ENCODE measurements at places on chromosomes 11 and 22.
A peak's percentile ranks its signal among the peaks of the same experiment; 100 is the strongest.

DNA sequence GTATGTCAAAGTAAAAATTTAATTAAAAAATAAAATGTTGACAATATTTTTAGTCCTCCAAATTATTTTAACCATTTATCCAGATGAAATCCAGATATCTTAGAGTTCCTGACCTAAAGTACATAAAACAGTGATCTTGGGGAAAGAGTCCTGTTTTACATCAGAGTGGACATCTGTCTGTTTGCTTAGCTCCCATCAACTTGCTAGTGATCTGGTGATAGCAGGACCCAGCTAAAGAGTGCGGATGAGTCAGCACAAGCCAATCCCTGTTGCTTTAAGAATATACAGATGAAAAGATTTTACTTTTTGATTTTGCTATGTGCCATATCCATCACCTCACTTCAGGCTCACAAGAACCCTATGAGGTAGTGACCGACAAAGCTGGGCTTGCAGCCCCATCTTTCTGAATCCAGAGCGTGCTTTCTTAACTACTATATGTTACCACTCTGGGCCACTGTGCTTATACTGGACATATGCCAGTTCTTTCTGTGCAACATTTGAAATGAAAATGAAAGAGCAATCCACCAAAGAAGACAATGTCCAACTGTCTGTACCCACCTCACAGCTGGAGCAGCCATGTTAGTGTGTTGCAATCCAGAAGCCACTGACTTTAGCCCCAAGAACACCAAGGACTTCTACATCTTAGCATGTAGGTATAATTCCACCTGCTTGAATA is 167.6 kb upstream of the SESN3 start:
- no peak for DNase-seq

- peak; percentile 24 for DNase-seq
Measured at GRCh38 chr22:17085277-17086181, 729 bp downstream of the IL17RA start.

- DNase-seq = no peak
Measured at GRCh38 chr22:22376352-22376706, 131.7 kb downstream of the VPREB1 start.

DNA sequence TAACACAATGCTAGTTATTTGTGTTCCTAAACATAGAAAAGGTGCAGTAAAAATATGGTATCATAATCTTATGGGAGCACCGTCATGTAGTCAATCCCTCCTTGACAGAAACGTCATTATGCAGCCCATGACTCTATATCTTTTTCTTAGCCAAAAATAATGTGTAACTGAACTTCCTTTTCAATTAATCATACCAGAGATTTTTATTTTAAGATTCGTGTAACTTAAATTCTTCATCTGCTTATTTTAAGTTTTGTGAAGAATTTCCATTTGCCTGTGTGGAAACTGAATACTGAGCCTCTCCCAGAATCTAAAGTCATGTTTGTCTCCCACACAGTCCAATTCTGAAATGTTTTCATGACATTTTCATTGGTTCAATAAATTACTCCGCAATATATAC is 699.1 kb downstream of the KCNA4 start:
- no peak for DNase-seq

GRCh38 chr11:96238563-96239135 is 104.3 kb downstream of the MAML2 start:
- DNase-seq = no peak

GRCh38 chr22:50313600-50313999 is 6.2 kb upstream of the PLXNB2 start:
- no peak for DNase-seq

DNA sequence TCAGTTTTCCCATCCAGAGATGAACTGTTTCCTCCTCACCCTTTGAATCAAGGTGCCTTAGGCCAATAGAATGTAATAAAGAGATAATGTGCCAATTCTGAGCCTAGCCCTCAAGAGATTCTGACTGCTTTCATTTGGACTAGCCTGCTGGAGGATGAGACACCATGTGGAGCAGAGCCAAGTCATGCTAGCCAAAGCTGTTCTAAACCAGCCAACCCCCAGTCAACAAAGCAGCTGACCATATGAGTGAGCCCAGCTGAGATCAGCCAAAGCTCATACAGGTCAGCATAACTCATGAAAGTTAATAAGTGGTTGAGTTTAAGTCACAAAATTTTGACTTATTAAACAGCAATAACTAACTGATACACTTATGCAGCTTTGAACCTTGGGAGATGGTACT is 66.7 kb upstream of the DBX1 start:
- DNase-seq = no peak

- DNase-seq = no peak
Measured at GRCh38 chr22:20542055-20542454, 34.6 kb downstream of the MED15 start.

DNA sequence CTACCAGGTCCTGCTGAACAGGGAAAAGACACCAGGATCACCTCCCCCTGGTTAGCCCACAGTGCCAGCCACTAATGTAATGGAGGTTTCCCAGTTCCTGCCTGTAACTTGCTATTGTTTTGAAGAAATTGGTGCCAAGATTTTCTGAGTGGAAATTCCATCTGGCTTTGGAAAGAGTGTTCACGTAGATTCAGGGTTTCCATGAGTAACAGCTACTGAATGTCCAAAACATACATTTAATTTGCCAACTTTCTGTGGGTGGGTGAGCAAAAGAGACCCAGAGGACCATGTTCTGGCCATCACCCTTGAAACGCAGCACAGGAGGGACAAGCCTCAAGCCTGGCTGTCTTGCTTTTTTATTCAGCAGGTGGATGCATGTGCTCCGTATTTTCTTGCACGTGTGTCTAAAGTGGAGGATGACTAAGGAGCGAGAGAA is 8.8 kb upstream of the DKK3 start:
- no peak for DNase-seq

GRCh38 chr11:4019891-4020290 is 74.7 kb upstream of the RRM1 start:
- DNase-seq = no peak

GRCh38 chr22:43643387-43643786 is 168.7 kb downstream of the EFCAB6 start:
- DNase-seq = no peak

GRCh38 chr11:102807921-102808320 is 10.0 kb upstream of the MMP1 start:
- peak; percentile 75 for DNase-seq

DNA sequence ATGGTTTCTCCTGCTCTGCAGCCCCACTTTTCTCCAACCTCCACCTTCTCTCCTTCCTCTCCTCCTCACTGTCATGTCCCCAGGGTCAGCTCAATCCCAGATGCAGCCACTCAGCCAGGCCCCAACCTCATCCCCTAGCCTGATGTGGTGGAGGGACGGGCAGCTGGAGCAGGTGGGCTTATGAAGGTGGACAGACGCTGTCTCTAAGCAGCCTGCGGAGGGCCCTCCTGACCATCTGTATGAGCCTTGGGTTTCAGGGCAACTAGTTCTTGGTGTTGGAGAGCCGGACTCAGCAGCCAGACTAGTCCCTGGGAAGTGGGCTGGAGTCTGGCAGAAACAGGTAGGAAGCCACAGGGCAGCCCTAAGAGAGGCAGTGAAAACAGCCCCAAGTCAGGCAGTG is 18.1 kb downstream of the CRYBB2 start:
- DNase-seq = no peak

DNA sequence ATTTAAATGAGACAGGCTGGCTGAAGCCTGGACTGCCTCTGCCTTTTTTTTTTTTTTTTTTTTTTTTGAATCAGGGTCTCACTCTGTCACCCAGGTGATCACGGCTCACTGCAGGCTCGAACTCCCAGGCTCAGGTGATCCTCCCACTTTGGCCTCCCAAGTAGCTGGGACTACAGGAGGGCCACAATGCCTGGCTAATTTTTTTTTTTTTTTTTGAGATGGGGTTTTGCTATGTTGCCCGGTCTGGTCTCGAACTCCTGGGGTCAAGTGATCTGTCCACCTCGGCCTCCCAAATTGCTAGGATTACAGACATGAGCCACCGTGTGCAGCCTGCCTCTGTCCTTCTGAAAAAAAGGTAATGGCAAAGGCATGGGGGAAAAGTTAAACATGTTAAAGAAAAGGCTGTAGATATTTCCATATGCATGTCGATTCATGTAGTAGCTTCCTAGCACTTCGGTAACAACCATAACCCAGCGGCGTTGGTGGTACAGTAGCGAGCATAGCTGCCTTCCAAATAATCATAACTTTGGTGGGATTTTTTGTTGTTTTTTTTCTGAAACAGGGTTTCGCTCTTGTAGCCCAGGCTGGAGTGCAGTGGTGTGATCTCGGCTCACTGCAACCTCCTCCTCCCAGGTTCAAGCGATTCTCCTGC is 48.8 kb downstream of the MCHR1 start:
- no peak for DNase-seq

DNA sequence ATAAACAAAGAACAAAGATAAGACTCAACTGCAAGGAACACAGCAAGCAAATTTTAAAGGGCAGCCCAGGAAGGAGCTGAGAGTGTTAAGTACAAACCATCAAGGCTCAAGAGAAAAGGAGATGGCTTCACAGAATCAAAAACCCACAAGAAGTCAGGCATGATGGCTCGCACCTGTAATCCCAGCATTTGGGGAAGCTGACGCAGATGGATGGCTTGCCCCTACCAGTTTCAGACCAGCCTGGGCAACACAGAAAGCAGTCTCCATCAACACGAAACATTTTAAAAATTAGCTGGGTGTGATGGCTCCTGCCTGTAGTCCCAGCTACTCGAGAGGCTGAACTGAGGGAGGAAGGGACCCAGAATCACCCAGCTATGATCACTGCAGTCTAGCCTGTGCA is 32.6 kb downstream of the MAPK1 start:
- no peak for DNase-seq

DNA sequence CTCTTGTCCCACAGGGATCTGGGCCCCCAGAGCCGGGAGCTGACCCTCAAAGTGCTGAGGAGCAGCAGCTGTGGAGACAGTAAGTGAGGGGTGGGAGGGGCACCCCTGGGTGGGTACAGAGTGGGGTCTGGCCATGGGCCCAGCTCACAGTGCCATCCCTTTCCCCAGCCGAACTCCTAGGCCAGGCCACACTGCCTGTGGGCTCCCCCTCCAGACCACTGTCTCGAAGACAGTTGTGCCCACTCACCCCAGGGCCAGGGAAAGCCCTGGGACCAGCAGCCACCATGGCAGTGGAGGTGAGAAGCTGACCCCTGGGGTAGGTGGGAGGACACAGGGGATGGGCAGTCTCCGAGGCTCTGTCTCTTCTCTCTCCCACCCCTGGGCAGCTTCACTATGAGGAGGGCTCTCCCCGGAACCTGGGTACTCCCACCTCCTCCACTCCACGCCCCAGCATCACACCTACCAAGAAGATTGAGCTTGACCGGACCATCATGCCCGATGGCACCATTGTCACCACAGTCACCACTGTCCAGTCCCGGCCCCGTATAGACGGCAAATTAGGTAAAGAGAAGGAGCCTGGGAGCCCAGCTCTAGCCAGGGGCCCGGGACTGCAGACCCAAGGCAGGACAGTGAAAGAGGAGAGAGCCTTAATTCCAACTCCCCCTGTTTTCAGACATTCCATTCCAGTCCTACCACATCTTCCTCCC is 5.3 kb downstream of the C2CD2L start:
- no peak for DNase-seq

- DNase-seq = no peak
Measured at GRCh38 chr11:126502159-126502558, 146.7 kb downstream of the ST3GAL4 start.

DNA sequence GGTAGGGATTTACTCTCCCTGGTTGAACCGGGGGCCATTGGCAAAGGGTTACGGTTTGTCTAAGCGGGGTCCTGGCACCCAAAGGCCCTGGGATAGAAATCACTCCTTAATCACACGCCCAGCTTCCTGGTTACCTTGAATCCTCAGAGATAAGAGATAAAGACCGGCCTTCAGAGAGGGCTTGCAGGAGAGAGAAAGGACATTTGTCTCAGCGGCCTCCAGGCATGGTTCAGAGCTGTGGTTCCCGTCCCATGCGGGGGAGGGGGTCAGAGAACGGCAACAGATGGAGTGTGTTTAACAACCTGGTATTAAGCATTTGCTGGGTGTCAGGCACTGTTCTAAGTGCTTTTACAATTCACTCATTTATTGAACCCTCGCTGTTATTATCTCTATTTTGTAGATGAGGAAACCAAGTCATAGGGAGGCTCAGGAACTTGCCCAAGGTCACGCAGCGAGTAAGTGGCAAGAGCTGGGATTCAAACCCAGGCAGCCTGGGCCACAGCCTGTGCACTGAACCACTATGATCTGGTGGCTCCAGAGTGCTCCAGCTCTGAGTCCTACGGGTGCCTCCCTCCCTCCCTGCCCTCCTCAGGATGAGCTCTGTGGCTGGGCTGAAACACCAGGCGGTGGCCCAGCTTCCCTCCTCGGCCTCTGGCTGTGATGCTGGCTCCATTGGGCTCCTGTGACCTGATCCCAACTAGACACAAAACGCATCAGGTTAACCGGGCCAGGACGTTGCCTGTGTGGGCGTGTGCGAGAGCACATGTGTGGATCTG is 18.6 kb downstream of the LRRC10B start:
- no peak for DNase-seq

GRCh38 chr11:103907548-103908455 is 128.6 kb upstream of the DDI1 start:
- DNase-seq = no peak

DNA sequence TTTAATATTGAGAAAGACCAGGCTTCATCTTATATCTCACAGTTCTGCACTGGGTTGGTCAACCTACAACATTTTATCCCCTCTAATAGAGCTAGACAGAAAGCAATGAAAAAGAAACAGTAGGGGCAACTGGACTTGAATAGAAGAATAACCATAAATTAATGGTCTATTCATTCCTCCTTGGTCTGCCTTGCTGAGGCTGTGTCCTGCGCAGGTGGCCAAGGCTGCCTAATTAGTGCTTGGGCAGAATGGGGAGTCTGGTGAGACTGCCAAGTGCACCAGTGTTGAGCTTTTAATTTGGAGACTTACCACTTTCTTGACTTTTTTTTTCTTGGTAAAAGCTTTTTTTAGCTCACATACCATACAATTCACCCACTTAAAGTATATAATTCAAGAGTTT is 35.0 kb upstream of the SPON1 start:
- no peak for DNase-seq

GRCh38 chr11:64085906-64086257 is 50.2 kb downstream of the FLRT1 start:
- no peak for DNase-seq

GRCh38 chr11:6757373-6757967 is 14.3 kb downstream of the OR2AG2 start:
- peak; percentile 37 for DNase-seq

DNA sequence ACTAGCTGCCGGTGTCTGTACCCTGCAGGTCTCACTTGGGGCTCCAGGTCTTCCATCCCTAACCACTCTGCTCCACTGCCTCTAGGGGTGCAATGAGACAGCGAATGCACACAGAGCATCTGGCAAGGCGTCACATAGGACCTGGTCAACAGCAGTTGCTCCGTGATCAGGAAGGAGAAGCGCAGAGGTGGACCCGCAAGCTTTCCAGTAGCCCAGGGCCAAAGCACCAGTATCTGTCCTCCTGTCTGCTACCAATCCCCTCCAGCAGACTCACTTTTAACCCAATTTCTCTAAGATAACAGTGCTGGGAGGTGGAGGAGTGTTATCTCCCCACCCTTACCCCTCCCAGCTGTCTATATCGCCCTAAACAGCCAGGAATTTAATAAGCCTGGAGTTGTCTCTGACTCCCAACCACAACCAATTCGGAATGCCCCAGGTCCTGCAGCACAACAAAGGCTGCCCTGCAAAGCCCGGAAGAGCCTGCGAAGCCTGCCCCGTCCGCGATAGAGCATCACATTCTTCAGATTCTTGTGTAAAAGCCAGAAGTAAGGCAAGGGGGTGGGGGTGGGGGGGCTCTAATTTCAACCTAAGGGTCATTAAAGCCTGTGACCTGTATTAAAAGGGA is 19.3 kb downstream of the MYH9 start:
- DNase-seq = peak; percentile 62
